ENCODE measurements at places on chromosomes 5 and 9. TPM values are rescaled to one million over a fixed set of nuclear protein-coding genes. Genes with fewer than 3 reads are reported as not detected.

DNA sequence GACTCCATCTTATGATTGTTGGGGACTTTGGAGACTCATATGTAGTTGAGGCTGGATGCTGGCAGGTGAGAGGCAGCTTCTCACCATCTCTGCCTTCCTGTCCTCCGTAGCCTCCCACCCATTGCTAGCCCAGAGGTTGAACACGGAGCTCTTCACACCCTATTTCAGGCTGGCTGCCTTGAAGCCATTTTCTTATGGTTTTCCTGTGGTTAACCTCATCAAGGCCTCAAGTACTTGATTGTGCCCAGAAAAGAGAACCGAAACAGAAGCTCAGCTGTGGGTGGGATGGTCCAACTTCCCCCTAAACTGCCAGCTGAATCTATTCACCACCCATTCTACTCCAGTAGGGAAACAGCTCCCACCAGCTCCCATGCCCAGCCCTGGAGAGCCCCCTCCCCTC is 102.9 kb downstream of the LIFR start:
- peaks cover 41% of the 10 kb centered on the region for H3K4me1 ChIP-seq
- no peaks in the 10 kb centered on the region for H3K36me3 ChIP-seq
- H3K27me3 ChIP-seq = peaks cover 63% of the 10 kb centered on the region
- no peak overlapping the region for H3K27ac ChIP-seq
- DNase-seq = peak; percentile 87

- H3K4me3 ChIP-seq = no peak overlapping the region
- no peaks in the 10 kb centered on the region for H3K36me3 ChIP-seq
- no peak overlapping the region for H3K27ac ChIP-seq
- H3K4me1 ChIP-seq = no peaks in the 10 kb centered on the region
- no peak for DNase-seq
Observed at GRCh38 chr9:106726070-106726815, 136.7 kb upstream of the ZNF462 start.

- H3K36me3 ChIP-seq = no peaks in the 10 kb centered on the region
- no peak overlapping the region for H3K27ac ChIP-seq
- no peak for DNase-seq
- H3K4me3 ChIP-seq = no peak overlapping the region
- no peaks in the 10 kb centered on the region for H3K4me1 ChIP-seq
Observed at GRCh38 chr9:126947529-126947928, 32.9 kb downstream of the RALGPS1 start.

DNA sequence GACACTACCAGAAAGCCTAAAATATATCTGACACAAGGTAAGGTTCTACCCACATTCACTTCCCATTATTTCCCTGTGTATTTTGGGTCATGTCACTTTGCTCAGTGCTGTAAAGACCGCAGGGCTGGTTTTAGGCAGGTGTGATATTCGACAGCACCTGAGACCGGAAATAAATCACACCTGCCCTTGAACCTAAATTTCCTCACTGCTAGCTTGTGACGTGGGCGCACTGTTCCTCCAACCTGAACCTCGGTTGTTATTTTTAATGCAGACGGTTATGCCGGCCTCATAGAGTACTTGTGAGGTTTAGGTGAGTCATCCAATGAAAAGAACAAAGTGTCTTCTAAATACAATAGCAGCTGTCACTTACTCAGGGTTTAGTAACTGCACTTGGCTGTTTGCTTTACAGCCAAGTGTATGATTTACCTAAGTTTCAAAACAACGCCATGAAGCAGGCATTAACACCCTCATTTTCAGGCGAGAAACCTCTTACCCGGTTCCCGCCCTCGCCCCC is 20.7 kb upstream of the ZNF782 start:
- H3K27ac ChIP-seq = peak overlapping the region; percentile 56
- H3K36me3 ChIP-seq = no peaks in the 10 kb centered on the region
- H3K27me3 ChIP-seq = peaks cover 34% of the 10 kb centered on the region
- DNase-seq = no peak

GRCh38 chr5:76556511-76557221 is 66.5 kb downstream of the F2RL2 start:
- no peak overlapping the region for H3K4me3 ChIP-seq
- DNase-seq = no peak
- H3K27me3 ChIP-seq = no peaks in the 10 kb centered on the region
- H3K4me1 ChIP-seq = peaks cover 17% of the 10 kb centered on the region
- H3K36me3 ChIP-seq = peaks cover under 1% of the 10 kb centered on the region

The NUP188 gene
- 66.4 TPM for total RNA-seq

The TMEM215 gene
- not detected for total RNA-seq

Measured in natural killer cell (primary cell).